ENCODE measurements at places on chromosomes 5 and 9. TPM values are rescaled to one million over a fixed set of nuclear protein-coding genes. Genes with fewer than 3 reads are reported as not detected.

Gene QRFP
- 0.50 TPM for polyA plus RNA-seq

Gene FLT4
- 24.7 TPM for polyA plus RNA-seq

GRCh38 chr5:69136293-69136692, 30.7 kb upstream of the CCNB1 start:
- no peak for DNase-seq

DNA sequence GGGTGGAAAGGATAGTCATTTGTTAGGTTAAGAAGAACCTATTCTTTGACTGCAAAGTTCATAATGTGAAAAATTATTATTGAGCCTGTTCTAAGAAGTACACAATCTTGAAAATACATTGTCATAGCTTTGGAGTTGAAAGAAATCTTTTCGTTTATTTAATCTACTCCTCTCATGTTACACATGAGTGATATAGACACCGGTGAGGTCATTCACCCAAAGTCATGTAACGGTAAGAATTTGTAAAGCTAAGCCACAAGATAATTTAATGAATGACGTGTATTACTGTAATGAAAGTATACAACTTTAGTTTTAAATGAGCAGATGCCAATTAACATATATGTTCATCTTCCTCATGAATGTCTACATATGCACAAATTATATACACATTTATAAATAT, 284.1 kb upstream of the PDE4D start:
- no peak for DNase-seq
